Fibroblast of skin of back (primary cell): ENCODE measurements at places on chromosomes 11 and 22.
A peak's percentile ranks its signal among the peaks of the same experiment; 100 is the strongest.

- DNase-seq: no peak
Measured at GRCh38 chr11:111399187-111400031, 20.3 kb upstream of the POU2AF1 start.

GRCh38 chr11:110805756-110806155 lies 93.5 kb upstream of the ARHGAP20 start:
- DNase-seq: no peak

DNA sequence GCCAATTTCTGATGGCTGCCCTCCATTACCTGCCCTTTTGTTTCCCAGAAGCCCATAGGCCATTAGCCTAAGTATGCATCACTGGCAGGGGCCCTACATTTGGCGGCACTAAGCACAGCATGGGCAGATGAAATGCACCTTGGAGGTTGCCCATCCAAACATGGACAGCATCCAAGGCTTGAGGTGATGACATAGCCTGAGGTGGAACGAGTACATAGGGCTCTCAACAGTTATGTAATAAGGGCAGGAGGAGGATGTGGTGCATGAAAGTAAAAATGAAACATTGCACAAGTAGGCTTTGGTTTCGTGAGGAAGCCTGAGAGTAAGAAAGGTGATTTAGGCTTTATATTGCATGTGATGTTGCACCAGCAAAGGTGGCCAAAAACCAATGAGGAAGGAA lies 148.1 kb downstream of the FAM76B start:
- DNase-seq: no peak

GRCh38 chr11:64449381-64450167 lies 90.6 kb downstream of the RPS6KA4 start:
- DNase-seq: peak; percentile 59

- no peak for DNase-seq
Measured at GRCh38 chr11:75349521-75350116, 1.8 kb downstream of the ARRB1 start.

- DNase-seq: no peak
Measured at GRCh38 chr11:2213384-2213842, 41.8 kb upstream of the TH start.

- DNase-seq: peak; percentile 68
Measured at GRCh38 chr11:86548271-86548917, 124.0 kb downstream of the ME3 start.

- no peak for DNase-seq
Measured at GRCh38 chr22:43643387-43643786, 168.7 kb downstream of the EFCAB6 start.

- no peak for DNase-seq
Measured at GRCh38 chr22:20957102-20957682, 9.9 kb upstream of the AIFM3 start.

DNA sequence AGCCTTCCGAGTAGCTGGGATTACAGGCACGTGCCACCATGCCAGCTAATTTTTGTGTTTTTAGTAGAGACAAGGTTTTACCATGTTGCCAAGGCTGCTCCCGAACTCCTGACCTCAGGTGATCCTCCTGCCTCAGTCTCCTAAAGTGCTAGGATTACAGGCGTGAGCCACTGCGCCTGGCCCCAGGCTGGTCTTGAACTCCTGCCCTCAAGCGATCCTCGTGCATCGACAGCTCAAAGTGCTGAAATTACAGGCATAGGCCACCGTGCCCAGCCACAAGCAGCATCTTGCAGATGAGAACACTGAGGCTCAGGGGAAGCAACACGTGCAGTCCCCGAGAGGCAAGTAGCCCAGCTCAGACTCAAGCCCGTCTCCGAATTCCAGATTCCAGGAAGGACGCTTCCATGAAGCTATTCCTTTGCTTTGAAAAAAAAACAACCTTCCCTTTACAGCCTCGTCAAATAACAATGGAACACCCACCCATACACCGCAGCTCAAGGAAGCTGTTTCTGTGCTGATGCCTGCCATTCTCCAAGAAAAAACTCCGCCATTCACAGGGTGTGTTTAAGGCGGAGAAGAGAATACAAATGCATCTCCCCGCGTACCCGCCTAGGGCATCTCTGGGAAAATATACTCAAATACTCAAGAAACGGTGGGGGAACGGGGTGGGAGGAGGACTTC lies 34.5 kb upstream of the PDGFB start:
- no peak for DNase-seq

DNA sequence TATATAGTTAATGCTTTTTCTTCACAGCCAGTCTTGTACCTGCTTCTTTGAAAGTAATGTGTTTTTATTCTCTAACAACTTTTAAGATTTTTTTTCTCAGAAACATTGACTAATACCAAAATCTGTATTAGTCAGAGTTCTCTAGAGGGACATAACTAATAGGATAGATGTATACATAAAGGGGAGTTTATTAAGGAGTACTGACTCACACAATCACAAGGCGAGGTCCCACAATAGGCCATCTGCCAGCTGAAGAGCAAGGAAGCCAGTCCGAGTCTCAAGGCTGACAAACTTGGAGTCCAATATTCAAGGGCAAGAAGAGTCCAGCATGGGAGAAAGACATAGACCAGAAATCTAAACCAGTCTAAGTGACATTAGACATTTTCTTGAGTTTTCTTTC lies 140.0 kb downstream of the RAB38 start:
- DNase-seq: no peak

DNA sequence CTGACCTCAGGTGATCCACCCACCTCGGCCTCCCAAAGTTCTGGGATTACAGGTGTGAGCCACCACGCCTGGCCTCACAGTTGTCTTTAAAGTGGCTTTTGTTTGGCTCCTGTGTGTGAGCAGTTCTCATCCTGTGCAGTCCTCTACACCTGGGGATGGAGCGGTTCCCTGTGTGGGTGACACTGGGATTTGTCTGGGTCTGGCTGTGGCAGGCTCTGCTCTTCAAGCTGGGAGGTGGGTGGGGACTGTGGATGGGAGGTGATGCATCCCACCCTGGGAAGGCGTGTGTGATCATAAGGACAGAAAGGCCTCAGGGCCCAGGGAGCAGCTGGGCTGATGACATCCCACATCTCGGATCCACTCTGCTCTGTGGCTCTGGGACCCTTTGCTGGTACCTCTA lies 1266.8 kb downstream of the BRD1 start:
- DNase-seq: no peak

DNA sequence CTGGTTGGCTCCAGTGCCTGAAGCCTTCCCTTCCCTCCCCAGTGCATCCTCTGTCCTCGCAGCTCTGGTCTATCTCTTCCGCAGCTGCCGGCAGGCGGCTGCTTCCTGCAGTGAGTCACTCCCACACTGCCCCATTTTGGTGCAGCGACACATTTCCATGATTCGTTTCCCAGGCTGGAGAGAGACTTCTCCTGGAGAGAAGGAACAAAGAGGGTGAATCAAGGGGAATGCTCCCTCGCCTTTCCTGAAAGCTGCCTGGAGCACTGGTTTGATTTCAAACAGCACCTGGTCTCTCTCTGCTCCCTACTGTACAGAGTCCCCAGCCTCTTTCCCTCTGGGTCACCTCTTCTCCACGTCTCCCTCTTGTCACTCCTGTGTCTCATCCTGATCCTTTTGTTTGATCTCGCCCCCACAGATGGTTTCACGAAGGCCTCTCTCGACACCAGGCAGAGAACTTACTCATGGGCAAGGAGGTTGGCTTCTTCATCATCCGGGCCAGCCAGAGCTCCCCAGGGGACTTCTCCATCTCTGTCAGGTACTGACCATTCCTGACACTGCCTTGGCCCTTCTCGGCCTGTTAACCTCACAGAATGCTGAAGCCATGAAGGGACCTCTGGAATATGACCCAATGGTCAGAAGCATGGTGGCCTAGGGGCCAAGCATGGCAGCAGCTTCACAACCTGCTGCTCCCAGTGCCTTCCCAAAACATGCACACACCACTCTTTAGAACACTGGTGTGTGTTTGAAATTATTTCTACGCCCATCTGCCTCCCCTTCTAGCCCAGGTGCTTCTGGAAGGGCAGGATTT lies at the start of gene TMA7B:
Gene TMA7B (plus strand): TSS at position 758 of the 808 bp plus-strand sequence. CDS start 3,978 bp downstream, outside the sequence.
- DNase-seq: peak; percentile 76

DNA sequence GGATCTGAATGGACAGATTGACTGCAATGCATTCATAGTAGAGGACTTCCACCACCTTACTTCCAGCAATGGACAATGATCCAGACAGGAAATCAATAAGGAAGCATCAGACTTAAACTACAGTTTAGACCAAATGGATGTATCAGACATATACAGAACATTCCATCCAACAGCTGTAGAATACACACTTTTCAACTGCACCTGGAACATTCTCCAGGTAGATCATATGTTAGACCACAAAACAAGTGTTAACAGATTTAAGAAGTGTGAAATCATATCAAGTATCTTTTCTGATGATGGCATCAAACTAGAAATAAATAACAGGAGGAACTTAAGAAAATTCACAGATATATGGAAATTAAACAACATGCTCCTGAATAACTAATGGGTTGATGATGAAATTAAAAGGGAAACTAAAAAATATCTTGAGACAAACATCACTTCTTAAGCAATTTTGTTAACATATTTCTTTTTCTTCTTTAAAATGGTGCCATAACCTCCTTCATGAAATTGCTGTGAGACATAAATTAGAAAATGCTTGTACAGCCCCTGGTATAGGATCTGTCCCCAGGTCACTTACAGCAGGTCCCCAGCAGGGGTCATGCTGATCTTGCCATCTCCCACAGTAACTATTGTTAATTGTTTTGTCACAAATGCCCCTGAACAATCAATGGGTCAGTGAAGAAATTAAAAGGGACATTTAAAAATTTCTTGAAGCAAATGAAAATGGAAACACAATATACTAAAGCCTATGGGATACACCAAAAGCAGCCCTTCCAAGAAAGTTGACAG lies 100.0 kb upstream of the OR4B1 start:
- peak; percentile 20 for DNase-seq

GRCh38 chr11:65789230-65790103 lies 2.6 kb downstream of the OVOL1 start:
- DNase-seq: no peak

GRCh38 chr11:128552783-128553661 lies 34.3 kb downstream of the ETS1 start:
- no peak for DNase-seq

GRCh38 chr11:19433791-19434190 lies 193.0 kb upstream of the E2F8 start:
- DNase-seq: no peak

DNA sequence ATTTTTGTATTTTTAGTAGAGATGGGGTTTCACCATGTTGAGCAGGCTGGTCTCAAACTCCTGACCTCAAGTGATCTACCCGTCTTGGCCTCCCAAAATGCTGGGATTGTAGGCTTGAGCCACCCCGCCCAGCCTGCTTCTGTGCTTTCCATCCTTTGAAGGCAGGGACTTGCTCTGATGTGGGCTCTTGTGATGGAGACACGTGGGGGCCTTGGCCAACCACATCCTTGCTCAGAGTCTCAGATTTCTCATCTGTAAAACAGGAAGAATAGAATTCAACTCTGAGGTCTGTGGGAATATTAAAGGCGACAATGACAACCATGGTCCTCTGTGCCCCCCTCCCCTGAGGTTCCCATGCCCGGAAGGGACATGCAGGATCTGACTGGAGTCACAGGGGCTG lies 3.8 kb upstream of the GGA1 start:
- no peak for DNase-seq

DNA sequence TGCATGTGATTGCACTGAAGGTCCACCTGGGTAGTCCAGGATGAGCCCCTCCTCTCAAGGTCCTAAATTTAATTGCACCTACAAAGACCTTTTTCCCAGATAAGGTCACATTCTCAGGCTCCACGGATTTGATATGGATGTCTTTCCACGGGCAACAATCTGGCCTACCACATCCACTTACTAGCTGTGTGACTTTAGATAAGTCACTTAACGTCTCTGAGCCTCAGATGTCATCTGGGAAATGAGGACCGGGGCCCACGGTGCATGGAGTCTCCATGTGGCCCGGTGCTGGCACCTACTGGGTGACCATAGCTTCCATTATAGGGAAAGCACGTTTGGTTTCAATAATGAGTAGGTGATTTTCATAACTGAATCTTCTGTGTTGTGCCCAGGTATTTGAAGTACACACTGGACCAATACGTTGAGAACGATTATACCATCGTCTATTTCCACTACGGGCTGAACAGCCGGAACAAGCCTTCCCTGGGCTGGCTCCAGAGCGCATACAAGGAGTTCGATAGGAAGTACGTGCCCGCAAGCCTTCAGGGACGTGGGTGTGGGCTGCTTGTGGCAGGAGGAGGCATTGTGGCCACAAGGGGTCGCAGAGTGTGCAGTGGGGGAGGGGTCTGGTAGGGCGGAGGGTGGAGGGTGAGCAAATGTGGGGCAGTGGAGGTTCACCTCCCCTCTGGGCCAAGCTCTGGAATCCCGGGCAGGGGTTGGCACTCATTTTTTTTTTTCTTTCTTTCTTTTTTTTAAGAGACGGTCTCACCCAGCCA lies 55.7 kb downstream of the ARHGAP8 start:
- no peak for DNase-seq

GRCh38 chr11:105389952-105390351 lies 219.9 kb upstream of the GRIA4 start:
- no peak for DNase-seq

GRCh38 chr22:42185915-42186439 lies 55.4 kb upstream of the CYP2D6 start:
- no peak for DNase-seq
